Central memory CD4-positive, alpha-beta T cell (primary cell): ENCODE measurements at places on chromosomes 16 and 17.
A peak's percentile ranks its signal among the peaks of the same experiment; 100 is the strongest.

- no peak for DNase-seq
These were observed 177.7 kb upstream of the CIBAR2 start for GRCh38 chr16:85289760-85290625.

- DNase-seq: no peak
These were observed 489.8 kb downstream of the NPIPA7 start for GRCh38 chr16:16868727-16869126.

- DNase-seq: no peak
These were observed 5.1 kb downstream of the HSD3B7 start for GRCh38 chr16:30990105-30990504.

DNA sequence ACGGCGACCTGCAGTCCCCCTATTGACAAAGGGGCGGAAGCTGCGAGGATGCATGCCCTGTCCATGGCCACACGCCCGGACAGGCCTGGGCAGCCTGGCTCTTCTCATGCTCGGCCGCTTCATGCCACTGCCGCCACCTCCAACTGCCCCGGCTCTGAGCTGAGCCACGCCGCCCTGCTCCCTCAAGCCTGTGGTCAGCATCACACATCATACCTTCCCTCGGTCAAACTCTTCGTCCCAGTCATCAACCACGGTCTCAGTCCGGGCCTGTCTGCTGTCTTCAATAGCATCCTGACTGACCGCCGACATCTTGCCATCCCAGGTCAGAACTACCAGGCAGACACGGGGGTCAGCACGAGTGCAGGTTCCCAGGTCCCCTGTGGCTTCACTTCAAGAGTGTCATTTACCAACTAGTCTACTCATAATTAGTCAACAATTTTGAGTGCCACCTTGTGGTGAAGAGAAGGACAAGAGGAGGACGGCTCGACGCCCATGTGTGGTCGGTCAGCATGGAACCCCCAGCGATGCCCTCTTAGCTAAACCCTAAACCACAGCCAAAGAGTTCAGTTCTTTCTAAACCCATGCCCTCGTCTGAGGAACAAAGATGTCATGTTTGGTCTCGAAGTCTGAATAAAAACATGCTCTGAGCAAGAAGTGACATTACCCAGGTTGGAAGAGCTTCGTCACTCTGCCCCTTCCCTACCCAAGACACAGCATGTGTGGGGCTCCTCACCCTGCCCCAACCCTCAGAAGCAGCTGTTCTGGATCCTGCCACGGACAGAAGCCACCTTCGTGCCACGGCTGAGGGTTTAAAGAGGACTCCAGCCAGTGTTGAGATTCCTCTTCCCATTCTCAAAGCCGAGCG is 16.9 kb upstream of the CYTH1 start:
- DNase-seq: peak; percentile 43

DNA sequence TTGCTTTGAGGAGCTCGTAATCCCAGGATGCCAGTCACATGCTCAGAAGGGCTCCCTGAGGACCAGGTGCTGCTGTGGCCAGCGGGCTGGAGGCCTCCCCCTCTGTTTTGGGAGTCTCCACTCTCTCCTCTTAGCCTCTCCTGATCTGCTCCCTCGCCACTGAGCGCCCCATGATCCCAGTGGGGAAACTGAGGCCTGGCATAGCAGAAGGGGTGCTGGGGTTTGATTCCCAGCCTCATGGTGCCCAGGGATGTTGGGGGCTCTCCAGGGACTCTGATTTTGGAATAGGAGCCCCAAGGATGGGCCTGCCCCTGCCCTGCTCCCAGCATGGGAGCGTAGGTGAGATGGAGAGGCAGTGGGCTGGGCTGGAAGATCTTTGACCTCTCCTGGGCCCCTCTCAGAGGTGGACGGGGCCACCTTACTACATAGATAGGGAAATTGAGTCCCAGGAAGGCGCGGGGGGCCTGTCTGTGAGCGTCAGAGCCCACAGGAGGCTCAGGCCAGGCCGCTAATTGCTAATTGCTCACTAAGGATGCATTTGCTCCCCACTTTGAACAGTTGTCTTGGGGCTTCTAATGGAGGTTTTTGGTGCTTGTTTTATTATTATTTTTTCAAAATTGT is 525 bp upstream of the ADCY7 start:
- DNase-seq: no peak

GRCh38 chr17:80372456-80372855 is 42.5 kb upstream of the ENDOV start:
- DNase-seq: no peak

- peak; percentile 39 for DNase-seq
These were observed 5.1 kb upstream of the GGT6 start for GRCh38 chr17:4565209-4566141.

DNA sequence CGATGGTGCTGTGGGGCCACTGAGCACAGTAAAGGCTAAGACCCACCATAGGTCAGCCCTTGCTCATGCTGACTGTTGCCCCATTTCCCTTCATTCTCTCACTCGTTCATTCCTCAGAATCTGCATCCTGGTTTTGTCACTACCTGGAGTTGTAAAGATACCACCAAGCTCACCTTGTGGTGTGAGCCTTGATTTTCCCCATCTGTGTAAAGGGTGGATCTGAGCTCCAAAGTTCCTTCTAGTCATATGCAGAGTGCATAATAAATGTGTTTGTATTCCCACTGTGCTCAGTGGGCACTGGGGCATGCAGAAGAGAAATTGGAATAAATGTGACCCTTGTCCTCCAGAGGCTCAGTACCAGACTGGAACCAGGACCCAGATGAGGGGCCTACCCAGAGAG is 35.2 kb upstream of the MEOX1 start:
- no peak for DNase-seq

- no peak for DNase-seq
These were observed 3.6 kb downstream of the MAP2K4 start for GRCh38 chr17:12024327-12024726.

- peak; percentile 16 for DNase-seq
These were observed 7.6 kb downstream of the EPX start for GRCh38 chr17:58200024-58200633.

DNA sequence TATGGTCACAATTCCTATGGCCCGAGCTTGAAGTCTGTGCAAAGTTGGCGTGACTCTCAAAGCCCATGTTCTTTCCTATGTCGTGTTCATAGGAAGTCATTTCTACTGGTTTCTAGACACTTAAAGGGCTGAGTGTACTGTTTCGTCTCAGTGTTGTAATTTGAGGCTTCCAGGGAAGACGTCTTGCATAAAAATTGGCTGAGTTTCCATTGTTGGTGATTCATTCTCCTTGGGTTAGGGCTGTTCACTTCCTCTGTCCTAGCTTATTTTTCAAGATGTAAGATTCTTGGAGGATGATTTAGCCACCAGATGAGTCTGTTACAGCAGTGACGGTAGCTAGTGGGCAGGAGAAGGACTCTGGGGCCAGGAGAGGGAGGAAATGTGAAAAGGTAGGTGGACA is 43.1 kb downstream of the PIK3R5 start:
- DNase-seq: no peak

- DNase-seq: no peak
These were observed 235.6 kb downstream of the ZNF423 start for GRCh38 chr16:49620158-49620868.

DNA sequence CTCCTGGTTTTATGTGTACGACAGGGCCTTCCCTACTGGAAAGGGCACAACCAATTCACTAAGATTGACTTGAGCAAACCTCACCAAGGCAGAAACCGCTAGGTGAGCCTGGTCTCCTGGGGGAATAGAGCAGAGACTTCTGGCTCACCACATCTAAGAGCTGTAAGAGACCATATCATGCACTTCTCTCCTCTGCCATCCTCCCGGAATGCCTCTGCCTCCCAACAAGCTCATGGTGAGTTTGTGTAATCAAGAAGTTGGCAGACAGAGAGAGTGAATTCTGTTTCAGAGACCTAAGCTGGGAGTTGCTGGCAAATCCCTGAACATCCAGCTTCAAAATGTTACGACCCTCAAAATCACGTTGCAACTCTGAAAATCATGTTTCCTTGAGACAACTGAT is 154.8 kb downstream of the SLC39A11 start:
- DNase-seq: no peak

DNA sequence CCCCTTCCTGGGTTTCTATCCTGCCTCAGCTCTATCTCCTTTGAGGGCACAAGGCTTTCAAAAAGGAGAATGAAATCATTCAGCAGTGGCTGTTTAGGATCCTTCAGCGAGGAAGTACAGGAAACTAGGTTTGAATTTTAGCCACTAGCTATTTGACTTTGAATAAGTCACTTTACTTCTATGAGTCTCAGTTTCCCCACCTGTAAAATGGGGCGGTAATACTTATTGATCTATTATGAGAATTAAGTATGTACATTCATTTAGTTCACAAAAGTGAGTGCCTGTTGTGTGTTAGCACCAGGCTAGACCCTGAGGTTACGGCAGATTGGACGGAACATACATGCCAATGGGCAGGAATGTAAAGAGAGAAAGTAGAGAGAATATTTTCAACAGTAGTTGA is 6.6 kb downstream of the CDH1 start:
- DNase-seq: no peak

DNA sequence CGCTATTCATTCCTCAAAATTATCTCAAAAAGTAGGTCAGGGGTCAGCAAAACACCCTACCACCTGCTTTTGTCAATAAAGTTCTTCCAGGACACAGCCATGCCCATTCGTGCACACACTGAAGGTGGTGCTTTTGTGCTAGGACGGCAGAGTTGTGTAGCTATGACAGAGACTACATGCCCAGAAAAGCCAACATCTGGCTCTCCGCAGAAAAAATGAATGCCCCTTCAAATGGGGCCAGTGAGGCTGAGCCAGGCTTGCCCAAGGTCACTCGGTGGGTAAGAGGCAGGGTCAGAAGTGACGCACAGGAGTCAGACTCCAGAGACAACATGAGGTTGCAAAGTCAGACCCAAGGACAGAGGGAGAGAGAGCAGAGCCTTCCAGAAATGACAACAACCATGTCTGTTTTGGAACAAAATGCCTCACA is 200.1 kb downstream of the XYLT1 start:
- DNase-seq: no peak

GRCh38 chr17:34366010-34366409 is 3.0 kb upstream of the CCL1 start:
- DNase-seq: no peak

DNA sequence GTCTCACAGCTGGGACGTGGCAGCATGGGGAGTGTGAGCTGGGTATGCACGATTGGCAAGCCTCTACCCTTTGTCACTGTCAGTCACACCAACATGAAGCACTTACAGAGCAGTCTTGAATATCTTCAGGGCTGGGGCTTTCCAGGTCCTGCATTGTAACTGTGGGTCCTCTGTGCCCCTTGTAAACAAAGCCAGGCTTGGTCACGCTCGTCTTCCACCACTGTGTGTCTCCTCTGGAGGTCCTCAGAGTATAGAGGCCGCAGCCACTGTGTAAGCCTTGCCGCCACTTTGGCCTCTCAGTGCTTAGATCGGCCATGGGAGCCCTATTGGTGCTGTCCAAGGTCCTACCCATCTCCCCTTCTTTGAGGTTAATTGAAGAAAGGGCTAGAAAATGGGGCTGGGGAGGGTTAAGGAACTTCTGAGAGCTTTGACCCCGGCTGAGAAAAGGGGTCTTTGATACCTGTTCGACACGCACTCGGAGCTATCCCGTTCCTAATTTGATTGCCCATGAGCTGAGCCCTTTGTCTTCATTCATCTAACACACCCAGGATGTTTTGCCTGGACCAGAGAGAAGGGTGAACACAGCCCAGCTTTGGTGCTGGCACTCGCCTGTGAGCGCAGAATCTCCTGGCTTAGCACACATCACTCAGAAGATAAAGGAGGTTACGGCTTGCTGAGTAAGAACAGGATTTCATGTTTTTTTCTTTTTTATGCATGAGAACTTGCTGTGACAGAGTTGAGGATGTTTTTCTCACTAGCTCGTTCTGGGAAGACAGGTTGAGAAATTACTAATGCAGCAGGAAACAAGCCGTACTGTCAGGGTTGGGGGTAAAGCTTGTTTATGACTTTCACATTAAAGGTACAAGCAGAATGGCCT is 267.9 kb downstream of the CPPED1 start:
- no peak for DNase-seq

DNA sequence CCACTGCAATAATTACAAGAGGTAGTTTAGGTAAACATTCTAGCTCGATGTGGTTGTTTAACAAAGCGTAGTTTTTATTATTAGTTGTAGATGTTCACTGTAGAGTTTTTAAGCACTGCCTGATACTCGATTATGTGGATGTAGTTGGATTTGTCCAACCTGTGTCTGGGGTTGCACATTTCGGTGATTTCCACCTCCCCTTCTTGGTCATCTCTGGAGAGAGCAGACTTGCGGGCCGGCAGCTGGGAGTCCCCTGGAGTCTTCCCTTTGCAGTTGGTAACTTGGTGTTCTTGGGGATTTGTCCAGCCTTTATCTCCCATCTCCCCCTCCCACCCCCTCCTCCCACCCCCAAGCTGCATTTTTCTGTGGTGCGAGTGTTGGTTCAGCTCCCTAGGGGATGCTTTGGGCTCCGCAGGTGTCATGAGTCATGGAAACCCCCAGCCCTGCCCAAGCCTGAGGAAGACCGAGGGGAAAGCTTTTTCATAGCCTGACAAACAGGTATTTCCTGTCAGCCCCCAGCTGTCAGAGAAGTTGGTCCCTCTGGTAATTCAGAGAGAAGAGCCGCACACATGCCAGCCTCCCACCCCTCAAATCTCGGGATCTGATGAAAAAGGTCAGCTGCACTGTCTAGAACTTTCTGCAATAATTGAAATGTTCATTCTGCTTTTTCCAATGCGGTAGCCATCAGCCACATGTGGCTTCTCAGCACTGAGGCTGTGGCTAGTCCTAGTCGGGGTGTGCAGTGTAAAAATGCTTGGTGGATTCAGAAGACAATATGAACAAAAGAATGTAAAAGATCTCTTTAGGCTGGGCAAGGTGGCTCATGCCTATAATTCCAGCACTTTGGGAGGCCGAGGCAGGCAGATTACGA is 50.3 kb downstream of the KSR1 start:
- no peak for DNase-seq

- DNase-seq: no peak
These were observed 17.6 kb downstream of the CFAP52 start for GRCh38 chr17:9594065-9594464.

DNA sequence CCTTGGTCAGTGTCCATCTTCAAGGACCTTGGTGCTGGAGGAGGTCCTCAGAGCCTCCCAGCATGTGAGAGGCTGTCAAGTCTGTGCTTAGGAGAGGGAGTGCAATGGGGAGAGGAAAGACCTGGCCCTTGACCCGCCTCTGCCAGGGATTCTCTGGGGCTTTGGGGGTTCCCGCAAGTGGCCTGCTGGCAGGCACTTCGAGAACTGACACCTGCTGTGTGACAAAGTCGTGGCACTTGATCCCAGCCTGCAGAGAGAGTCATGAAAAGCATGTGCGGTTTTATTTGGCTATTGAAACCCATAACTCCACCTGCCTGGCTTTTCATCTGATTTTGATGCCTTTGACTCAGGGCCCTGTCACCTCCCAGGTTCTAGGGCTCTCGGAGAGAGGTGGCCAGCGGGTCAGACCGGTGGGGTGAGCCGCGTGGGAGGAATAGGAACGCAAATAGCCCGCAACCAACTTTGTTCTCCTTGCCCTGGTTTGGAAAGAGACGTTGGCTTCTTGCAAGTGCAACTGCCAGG is 42.8 kb upstream of the GSE1 start:
- no peak for DNase-seq

DNA sequence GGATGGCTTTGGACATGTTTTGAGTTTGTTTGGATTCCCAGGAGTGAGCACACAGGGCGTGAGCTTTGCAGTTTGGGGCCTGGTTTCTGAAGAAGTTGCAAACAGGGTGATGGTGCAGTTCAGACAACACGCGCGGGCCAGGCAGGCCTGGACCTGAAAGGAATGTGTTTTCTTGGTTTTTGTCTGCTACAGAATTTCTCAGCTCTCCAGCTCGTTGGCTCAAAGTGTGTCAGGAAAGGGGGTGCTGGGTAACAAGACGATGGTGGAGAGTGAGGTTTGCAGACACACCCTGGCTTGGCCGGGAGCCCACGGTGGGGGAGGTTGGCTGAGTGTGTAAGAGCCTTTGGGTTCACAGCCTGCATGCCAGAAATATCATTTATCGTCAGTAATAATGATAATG is 82.3 kb downstream of the CMIP start:
- peak; percentile 19 for DNase-seq
